ENCODE measurements at places on chromosomes 3 and 15.
A peak's percentile ranks its signal among the peaks of the same experiment; 100 is the strongest.

- DNase-seq = no peak
Observed at GRCh38 chr3:13276438-13277195, 143.5 kb downstream of the NUP210 start.

DNA sequence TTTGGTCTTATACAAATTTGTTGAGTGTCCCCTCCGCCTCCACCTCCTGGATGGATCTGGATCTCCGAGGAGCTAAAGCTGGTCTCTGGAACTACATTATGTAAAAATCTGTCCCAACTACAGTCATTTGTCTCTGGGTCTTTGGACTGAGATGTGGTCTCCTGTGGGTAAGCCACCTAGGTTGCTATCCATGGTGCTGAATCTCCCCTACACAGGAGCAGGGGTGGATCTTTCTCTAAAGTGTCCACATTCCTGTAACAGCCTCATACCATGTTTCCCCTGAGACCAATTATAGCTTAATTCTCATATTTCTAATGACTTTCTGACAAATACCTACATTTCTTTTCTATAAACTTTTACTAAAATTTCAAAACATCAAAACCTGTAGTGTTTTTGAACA lies 625.8 kb downstream of the TAFA4 start:
- no peak for DNase-seq

DNA sequence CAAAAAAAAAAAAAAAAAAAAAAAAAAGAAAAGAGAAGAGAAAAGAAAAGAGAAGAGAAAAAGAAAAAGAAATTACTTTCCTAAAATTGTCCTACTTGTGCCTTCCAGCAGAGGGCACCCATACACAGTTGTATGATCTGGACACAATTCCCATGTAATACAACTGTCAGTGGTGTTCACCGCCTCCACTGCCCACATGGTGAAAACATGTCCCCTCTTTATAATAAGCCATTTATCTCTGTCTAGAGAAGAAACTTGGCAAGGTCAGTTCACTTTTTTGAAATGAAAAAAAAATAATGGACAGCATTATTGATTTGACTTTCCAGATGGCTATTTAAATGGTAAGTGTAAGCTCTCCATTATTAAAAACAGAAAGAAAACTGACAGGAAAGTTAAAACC lies 459.4 kb downstream of the GBE1 start:
- peak; percentile 4 for DNase-seq

DNA sequence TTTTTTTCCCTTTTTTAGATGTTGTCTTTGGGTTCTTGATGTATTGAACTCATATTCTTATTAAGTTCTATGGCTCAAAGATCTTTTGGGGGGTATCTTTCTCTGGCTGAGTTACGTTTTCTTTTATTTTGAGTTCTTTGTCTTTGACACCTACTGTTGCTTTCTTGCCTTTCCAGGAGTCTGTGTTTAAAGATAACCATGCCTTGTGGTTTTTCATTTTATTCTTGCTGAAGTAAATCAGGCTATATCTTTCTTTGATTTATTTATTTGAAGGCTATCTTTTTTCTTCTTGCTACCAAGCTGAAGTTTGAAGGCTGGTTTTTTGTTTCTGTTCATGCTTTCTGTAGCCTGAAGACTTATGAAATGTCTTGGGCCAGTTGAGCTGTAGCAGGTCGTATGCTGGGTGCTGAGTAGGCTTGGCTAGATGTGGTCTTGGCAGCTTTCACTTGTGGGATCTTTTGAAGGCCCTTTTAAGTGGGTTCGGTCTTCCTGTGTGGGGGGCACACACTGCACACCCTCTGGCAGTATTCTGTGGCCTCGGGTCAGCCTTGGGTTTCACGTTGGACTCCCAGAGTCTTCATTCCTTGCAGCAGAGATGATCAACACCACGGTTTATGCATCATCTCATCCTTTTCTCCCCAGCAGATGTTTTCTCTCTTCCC lies 17.5 kb downstream of the SLCO3A1 start:
- DNase-seq = no peak

DNA sequence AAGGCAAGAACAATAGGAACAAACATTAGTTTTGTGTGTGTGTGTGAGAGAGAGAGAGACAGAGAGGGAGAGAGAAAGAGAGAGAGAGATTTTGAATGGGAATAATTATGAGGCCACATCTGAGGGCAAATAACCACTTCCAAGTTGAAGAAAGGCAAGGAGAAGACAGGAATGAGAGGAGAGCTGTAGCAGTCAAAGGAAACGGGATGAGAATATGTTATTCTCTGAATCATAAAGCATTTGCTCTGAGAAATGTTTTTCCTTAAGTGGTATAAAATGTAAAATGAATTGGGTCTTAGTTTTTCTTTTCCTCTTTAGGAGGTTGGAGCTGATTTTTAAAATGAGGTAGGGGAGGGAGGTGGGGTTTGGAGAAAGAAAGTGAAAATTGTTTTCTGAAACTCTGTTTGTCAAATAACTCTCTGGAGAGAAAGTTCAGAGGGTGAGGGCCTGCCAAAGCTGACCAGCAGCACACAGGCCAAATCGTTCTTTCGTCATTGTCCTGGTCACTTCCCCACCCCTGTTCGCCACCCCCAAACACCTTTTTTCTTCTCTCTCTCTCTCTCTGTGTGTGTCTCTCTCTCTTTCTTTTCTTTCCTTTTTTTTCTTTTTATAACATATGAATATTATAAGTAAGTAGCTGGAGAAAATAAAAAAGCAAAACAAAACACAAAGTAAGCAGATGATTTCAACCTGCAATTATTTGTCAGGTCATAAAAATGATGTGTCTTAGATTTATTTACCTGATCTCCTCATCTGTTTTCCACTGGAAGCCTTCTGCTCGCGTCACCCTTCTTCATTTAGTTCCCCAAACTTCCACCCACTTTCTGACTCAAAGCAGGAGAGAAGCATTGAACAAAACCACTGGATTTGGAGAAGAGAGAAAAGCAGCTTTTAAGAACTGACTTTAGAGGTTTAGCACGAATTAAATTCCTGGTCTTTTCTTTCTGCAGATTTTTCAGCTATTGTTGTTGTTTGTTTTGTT lies 110.6 kb downstream of the LPP start:
- no peak for DNase-seq

GRCh38 chr3:47413751-47414150 lies 32.9 kb downstream of the PTPN23 start:
- no peak for DNase-seq

DNA sequence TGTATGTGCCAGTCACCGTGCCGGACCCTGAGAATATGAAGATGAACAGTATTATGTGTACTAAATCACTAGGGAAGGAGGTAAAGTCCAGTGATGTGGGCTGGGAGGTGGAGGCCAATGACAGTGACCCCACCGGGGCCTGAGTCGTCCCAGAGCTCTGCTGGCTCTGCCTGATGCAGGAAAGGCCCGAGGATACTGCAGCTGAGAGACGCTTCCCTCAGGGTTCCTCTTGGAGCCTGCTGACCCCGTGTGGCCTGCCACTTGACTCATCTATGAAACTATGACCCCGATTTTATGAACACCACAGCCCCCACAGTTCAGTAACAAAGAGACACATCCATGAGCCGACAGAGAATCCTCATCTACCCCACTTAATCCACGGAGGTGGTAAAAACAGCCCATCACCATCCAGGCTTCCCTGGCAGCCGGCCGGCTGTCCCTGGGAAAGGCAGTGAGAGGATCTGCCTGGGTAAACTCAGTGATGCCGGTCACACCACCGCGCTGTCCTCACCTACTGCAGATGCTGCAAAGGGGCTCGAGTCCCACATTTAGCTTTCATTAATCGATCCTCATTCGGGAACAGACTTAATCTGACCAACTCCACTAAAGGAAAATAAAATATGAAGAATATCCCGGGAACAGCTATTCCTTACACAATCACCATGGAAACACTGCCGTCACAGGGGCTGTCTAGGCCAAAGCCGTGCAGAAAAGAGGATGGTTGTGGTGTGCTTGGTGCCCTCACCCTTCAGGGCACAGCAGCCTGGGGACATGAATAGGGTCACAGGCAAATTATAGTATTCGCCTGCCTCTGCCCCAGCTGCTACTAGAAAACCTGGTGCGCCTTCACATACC lies 82.9 kb downstream of the ARRDC4 start:
- no peak for DNase-seq

GRCh38 chr3:176208915-176209314 lies 988.4 kb downstream of the TBL1XR1 start:
- no peak for DNase-seq

- DNase-seq = no peak
Observed at GRCh38 chr15:74203914-74204431, 1.4 kb upstream of the STRA6 start.

DNA sequence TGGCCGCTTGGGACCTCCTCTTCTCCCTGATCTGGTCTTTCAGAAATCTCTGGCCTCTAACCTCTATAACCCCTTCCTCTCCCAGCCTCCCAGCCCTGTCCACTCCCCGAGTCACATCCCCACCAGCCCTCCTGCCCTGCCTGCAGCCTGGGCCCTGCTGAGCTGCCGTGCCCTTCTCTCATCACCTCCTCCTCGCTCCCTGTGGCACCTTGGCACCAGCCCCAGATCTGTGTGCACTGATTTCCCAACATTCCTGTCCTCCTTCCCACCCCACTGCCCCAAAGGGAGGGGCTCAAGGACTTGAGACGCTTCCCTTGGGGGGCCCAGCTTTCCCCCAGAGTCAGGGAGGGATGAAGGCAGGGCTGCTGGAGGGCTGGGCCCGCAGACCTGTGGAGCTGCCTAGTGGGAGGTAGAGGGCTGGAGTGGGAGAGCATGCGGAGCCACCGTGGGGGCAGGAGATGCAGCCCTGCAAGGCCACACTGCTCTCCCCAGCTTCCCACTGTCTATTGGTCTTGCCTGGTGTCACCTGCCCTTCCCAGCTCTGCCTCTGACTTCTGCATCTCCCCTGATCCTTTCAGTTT lies 42.7 kb downstream of the EXOG start:
- DNase-seq = no peak

DNA sequence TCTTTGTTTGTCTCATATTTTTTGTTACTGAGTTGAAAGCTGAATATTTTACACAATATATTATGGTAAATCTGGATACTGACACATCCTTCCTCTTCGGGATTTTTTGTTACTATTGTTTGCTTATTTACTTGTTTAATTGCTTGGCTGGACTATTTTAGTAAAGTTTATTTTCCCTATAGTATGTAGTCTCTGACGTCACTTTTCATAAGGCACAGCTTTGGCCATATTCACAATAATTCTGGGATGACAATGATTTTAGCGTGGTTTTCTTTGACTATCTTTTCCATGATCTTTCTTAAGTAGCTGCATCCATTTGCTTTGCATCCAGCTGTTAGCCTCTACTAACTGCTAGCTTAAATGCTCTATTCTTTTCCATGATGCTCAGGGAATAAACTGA lies 552.4 kb downstream of the VGLL3 start:
- no peak for DNase-seq

GRCh38 chr3:180743813-180744590 lies 64.7 kb upstream of the CCDC39 start:
- no peak for DNase-seq

- DNase-seq = no peak
Observed at GRCh38 chr3:139608924-139609323, 68.8 kb downstream of the NMNAT3 start.

DNA sequence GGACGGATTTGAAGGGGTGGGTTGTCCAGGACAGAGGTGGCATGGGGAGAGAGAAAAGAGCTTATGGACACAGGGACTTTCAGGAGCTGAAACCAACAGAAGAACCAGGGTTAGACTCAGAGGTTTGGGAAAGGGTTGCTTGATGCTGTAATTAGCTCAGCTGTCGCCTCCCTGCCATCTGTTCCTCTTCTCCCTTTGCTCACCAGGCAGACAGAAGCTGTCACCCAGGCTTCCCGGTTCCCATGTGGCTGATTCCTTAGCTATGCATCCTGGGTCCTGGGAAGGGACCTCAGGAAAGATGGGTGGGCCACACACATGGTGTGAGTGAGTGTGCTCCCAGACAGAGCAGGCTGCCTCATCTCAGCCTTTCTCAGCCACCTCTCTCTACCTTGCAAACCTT lies 14.1 kb downstream of the PTPN23 start:
- no peak for DNase-seq

GRCh38 chr3:151765685-151766084 lies 32.0 kb downstream of the AADACL2 start:
- no peak for DNase-seq

GRCh38 chr3:167066977-167067786 lies 312.9 kb downstream of the ZBBX start:
- DNase-seq = no peak

DNA sequence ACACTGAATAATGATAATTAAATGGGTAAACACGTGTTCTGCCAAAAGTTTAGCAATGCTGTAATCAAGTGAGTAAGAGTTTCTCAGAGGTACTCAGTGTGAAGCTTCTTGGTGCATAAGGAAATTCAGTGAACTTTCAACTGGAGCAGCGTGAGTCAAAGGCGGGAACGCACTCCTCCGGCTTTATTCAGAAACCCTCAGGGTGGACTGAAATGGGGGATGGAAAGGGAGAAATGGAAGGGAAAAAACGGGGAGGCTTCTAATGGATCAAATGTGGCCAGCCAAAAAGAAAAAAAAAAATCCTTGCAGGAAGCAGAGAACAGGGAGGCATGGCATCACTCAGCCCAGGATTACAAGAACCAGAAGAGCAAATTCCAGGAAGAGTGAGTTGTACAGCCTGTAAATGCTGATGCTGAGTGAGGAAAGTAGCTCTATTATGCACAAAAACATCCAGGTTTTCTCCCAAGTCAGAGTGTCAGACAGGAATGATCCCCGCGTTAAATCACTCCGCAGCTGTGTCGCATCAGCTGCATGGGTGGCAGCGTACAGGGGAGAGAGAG lies 85.3 kb downstream of the ASB7 start:
- no peak for DNase-seq

GRCh38 chr3:185582871-185583270 lies 3.2 kb upstream of the SENP2 start:
- peak; percentile 56 for DNase-seq

Measured in CD4-positive, alpha-beta T cell treated with Interleukin-4 for 4 hours (primary cell).